ENCODE measurements at places on chromosomes 7 and 10.

- DNase-seq: no peak
Observed at GRCh38 chr10:94997741-94998174, 59.3 kb downstream of the CYP2C9 start.

- DNase-seq: no peak
Observed at GRCh38 chr7:127683776-127684681, 32.0 kb downstream of the SND1 start.

- DNase-seq: no peak
Observed at GRCh38 chr10:71257319-71257997, 45.1 kb downstream of the UNC5B start.

- DNase-seq: no peak
Observed at GRCh38 chr10:31683682-31684081, 244.9 kb downstream of the ARHGAP12 start.

DNA sequence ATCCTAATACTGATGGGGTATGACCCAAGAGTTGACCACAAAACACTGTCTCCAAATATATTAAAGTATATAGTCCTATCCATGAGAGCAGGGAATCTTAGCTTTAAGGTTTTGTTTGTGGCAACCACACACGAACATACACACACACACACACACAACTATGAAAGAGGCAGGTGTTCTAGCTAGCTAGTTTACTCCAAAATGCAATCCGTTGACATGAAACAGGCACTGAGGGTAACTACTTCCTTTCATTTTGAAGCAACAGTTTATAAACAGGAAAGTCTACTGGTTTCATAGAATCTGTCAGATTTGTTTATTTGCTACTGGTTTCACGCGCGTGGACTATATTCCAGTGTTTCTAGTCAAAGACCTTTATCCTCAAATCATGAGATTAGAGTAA lies 14.8 kb downstream of the HTR5A start:
- no peak for DNase-seq

DNA sequence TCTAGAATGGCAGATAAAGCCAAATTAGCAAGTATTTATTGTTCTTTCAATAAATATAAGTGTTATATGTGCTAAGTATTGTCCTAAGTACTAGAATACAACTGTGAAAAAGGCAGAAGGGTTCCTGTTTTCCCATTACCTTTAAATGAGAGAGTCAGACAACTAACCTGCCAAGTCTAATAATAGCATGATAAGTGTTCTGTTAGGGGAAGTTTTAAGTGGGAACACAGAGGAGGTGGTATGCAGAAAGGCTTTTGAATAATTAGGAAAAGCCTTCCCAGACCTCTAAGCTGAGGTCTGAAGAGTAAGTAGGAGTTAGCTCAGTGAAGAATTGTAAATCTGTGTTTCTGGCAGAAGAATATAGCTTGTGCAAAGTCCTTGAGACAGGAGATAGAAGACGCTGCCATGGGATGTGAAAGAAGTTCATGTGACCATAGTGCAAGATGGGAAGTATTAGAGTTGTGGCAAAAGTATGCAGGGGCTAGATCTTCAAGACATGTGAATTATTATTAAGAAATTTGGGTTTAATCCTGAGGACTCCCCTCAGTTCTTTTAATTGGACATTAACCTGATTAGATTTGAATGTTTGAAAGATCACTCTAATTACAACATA lies 12.5 kb downstream of the SHOC2 start:
- DNase-seq: no peak

GRCh38 chr10:129110780-129111179 lies 356.3 kb upstream of the MGMT start:
- DNase-seq: no peak

DNA sequence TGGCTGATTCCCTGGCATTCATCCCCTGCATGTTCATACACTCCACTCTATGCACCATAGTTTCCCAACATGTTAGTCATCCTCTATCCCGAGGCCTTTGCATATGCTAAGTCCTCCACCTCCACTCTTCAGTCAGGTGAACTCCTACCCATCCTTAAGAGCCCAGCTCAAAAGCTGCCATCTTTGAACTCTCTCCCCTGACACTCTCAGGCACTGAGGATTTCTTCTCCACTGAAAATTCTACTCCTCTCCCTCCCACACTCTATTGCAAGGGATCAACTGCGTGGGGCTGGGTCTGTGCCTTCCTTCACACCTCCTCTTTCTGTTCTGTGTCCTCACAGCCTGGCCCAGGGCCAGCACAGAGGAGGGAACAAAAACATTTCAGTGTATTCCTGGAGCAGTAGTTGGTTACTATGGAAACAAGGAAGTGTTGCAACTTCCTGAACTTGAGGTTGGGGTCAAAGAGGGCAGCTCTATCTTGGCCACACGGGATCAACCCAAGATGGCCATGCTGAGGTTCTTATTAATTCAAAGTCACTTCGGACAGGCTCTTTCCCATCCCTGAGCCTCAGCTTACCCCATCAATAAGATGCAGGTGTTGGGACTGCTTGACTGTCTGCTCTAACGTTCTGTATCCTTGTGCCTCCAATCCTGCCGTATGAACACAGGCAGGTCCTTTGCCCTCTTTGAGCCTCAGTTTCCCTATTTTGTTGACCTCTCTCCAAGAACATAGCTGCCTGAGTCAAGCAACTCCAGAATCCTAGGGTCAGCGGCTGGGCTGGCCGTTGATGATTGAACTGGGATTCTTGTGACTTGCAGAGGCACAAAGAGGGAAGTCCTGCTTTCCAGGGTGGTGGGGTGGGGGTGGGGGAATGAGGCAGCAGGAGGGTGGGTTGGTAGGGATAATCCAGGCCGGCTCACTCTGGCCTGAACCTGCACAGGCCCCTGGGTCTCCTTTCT lies 15.5 kb downstream of the ZMIZ1 start:
- peak; percentile 87 for DNase-seq

DNA sequence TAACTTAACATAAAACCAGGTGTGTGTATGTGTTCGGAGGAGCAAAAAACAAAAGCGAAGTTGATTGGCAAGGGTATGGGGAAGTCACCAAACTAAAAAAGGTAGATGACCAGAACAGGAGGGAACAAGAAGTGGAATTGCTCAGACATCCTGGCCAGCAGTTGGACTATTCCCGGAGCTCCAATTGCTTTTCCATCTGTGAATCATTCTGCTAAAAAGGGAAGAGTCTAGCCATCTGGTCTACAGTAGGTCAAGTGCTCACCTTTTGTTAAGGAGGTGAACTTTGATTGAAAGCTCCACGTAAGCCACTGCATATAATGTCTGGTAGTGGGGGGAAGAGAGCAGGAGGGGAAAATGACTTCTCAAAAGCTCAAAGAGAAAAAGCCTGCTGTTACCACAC lies 50.0 kb upstream of the BET1 start:
- DNase-seq: no peak

DNA sequence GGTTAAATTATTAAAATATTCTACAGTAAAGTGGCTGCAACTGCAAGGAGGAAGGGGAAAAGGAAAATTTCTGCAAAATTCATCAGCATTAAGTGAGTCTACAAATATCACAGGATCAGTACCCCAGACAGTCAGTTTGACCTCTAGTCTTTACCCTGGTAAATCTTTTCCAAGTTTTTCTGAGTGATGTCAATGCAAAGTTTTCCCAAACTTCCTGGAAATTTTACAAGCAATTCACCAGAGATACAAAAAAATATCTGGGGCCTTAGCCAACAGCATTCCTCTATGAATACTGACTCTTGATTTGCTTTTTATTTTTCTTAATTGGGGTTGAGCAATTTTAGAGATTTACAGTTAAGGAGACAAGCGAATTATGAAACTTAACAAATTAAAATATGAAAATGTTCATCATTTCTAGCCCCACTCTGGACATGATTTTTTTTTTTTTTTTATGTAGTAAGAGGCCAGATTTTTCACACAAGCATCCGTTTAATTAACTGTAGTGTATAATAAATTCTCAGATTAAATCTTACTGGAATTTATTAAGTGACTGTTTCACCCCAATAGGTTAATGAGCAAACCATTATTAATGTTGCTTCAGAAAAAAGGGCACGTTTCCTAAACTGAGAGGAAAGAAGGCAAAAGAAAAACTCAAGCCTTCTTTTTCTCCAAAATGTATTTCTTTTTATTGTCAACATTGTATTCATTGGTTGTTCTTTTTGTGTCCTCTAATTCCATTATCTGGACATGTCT lies 539.5 kb upstream of the FZD8 start:
- DNase-seq: no peak

GRCh38 chr10:97332591-97333350 lies 1.8 kb downstream of the FRAT2 start:
- peak; percentile 43 for DNase-seq

GRCh38 chr7:143279186-143280098 lies 5.3 kb upstream of the TMEM139 start:
- DNase-seq: no peak

GRCh38 chr10:21497177-21497807 lies 28.2 kb downstream of the SKIDA1 start:
- peak; percentile 57 for DNase-seq

DNA sequence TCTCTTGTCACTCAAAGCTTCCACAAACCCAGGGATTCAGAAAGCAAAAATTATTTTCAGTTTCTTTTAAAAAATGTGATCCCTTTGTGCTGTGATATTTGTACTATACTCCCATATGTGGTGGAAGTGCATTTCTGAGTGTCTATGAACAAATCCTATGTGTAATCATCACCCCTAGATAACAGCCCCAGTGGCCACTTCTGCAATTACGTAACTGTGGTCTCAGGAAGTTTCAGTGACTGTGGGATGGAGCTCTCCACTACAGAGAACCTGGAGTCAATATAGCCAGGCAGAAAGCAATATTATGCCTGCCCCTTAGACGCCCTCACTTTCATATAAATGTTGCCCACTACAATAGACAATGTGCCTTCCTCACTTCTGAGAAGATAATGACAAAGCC lies 1101.7 kb upstream of the GHITM start:
- DNase-seq: no peak

GRCh38 chr7:17275749-17276671 lies 22.4 kb upstream of the AHR start:
- DNase-seq: no peak

GRCh38 chr10:129846991-129847391 lies 117.1 kb downstream of the EBF3 start:
- DNase-seq: no peak

- no peak for DNase-seq
Observed at GRCh38 chr10:127578259-127578960, 29.3 kb downstream of the NPS start.

DNA sequence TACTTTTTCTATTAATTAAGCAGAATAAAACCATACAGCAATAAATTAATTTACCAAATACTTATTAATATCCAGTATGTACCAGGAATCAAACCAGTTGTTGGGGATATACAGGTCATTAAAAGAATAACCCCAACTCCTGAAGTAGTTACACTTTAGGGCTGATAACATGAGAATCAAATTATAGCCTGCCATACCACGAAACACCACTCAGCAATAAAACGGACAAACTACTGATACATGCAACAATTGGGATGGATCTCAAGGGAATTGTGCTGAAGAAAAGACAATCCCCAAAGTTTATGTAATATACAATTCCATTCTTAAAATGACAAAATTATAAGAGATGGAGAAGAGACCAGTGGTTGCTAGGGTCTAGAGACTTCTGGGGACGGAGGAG lies 22.7 kb downstream of the MCMBP start:
- DNase-seq: no peak

DNA sequence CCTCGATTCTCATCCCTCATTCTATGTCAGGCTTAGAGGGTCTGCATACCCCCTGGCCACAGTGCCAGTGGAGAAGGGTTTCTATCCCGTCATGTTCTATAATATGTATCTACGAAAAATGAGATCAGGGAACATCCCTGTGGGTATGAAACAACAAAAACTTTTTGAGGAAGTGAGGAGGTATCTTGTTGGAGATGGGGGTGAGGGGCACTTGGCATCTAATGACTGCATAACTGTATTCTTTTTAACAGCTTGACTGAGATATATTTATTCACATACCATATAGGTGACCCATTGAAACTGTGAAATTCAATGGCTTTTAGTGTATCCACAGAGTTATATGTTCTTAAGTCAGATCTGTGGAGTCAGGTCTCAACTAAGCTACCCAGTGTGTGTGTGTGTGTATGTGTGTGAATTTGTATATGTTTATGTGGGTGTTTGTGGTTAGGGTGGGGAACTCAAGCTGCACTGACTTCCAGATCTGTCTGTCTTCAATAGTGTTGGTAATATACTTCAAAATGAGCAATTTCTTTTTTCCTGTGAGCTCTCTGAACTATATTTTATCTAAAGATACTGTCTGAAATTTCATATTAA lies 528.9 kb downstream of the CNTNAP2 start:
- no peak for DNase-seq

DNA sequence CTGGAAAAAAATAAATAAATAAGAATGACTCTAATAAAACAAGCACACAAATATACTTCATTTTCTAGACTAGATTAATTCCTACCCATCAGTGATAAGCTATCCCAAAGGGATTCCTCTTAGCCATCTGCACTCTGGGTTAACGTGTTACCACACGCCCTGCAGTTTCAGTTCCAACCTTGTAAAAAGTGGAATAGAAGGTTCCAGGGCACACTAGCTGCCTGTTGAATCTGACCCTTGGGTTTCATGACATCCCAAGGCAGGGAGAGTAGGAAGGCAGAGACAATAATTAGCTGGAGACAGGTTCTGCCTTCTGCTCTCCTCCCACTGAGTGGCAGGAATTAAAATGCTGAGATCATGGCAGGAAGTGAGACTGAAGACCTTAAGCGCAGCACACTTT lies 33.5 kb downstream of the SLC37A3 start:
- DNase-seq: peak; percentile 14

- DNase-seq: no peak
Observed at GRCh38 chr7:94908323-94909178, 1.2 kb downstream of the PPP1R9A start.

- DNase-seq: no peak
Observed at GRCh38 chr7:16357921-16358320, 63.4 kb downstream of the CRPPA start.

GRCh38 chr10:74610299-74610698 lies 216.1 kb upstream of the KAT6B start:
- DNase-seq: no peak

DNA sequence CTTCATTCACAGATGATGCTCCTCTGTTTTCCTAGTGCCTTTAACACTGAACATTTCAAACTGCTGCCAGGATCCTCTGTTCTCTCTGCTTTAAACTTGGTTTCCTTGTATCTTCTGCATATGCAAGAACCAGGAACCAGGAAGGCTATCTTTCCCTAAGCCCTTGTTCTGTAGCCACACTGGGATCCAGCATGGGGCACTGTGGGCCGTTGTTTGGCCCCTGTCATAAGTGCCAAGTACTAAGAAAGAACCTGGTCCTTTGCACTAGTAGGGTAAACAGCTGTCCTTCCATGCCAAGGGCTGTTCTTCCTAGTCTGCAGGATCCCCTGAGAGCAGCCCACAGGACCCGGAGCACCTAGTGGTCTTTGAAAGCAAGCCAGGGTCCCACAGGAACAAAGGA lies 49.0 kb upstream of the TRIM8 start:
- DNase-seq: no peak

GRCh38 chr7:44162785-44163395 lies 21.8 kb upstream of the MYL7 start:
- DNase-seq: no peak

- DNase-seq: no peak
Observed at GRCh38 chr10:51716981-51717380, 17.6 kb upstream of the CSTF2T start.

GRCh38 chr7:137951700-137952425 lies 50.0 kb downstream of the CREB3L2 start:
- DNase-seq: no peak

All from K562 (cell line).